Activated T-cell treated with anti-CD3 and anti-CD28 coated beads, Interleukin-2, amount 50 U/mL, for 48 hours (primary cell): ENCODE measurements at places on chromosomes 7 and 10.

DNA sequence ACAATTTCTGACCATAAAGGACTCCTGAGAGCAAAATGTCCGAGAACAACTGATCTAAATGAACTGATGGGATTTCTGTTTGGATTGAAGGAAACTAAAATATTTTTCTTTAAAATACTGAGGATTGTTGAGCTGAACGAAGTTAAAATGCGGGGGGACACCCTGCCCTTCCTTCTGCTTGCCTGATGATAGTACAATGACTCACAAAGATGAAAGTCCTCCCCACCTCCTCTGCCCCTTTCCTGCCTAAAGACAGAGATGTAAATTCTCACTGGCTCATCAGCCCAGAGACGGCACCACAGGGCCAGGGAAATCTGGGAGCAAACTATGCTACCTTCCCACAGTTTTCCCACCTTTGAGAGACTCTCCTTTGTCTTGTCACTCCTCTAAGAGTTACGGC lies 180.6 kb downstream of the PHTF2 start:
- no peak for DNase-seq

- no peak for DNase-seq
These were observed 690.5 kb upstream of the LRRN3 start for GRCh38 chr7:110400411-110400810.

GRCh38 chr10:69896606-69897231 lies 95.0 kb downstream of the COL13A1 start:
- no peak for DNase-seq

GRCh38 chr10:62842983-62843382 lies 26.8 kb upstream of the EGR2 start:
- DNase-seq: no peak

DNA sequence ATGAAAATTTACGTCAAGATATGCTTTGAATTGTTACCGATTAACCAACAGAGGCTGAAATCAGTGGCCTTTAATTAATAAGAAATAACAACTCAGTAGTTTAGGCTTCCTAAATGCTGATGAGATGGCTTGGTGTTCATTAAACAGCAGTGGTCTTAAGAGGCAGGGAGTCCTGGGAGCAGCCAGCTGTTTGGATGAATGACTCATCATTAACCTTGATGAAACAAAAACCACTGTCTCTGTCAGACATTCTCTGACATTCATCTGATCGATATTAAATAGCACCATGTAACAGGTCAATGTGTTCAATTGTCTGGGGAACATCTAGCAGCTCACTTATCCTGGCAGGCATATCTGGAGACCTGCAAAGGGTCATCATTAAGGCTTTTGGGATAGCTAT lies 234.2 kb upstream of the LRRN3 start:
- no peak for DNase-seq

DNA sequence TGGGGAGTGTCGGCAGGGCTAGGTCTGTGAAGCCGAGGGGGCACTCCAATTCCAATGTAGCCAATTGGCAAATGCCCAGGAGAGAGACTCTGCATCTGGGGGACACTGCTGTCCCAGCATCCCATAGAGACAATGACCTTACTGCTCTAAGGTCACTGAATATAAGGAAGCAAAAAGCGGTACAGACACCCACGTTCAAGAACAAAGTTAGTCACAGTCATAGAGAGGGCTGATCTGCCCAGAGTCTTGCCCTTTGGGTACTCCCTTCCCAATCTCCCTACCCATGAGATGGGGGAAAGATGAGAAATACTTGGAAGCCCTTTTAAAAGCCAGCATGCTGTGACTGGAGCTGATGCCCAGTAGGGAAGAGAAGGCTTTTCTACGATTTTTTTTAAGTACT lies 76.3 kb upstream of the GSDME start:
- DNase-seq: no peak

DNA sequence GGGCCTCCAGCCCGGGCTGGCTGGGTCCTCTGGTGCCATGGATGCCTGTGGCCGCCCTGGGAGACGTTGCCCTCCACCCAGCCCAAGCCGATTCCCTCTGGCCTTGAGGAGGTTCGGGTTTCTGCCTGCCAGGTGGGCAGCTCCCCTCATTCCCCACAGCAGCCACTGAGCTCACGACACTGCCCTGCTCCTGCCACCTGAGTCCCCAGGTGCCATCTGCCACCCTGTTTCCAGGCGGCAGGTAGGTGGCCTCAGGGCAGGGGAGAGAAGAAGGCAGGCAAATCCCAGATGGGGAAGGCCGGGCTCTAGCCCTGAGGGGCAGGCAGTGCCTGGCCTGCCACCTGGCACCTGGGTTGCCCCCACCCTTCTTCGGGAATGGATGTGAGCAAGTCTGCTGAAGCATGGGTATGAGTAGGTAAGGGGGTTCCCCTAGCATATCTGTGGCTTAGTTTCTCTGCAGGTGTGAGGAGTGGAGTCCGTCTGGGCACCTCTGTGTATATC lies 92.2 kb upstream of the PPIF start:
- DNase-seq: no peak

DNA sequence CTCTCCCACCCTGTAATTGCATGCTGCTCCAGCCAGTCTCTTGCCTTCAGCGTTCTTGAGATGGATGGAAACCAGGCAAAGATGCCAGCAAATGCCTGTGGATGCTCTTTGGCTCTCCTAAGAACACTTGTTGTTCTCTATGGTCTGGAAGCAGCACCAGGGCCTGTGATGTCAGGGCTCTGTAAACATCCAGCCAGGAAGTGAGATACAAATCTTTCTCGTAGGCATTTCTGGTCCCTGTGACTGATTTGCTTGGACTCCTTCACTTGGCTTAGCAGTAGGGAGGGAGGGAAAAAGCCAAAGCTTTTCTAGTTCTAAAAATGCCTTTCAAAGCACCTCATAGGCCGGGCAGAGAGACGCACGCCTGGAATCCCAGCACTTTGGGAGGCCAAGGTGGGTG lies 201.3 kb downstream of the REEP3 start:
- no peak for DNase-seq

- DNase-seq: peak; percentile 29
These were observed 119.3 kb downstream of the CABCOCO1 start for GRCh38 chr10:61781969-61782403.

DNA sequence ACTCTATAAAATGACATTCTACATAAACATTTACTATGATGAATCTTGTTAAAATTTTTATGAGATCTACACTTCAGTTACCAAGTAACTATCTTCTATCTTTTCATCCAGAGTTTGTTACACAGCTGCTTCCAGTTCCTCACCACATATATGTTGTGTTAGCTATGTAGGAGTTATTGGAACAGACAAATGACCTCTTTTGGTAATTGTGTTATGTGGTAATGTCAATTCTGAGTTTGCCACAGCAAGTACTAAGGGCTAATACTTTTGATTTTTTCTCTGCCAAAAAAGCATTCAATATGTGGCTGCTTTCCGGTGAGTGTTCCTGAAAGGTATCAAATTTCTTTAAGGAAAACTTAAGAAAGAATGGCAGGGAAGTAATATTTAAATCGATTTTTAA lies 573.9 kb upstream of the PCDH15 start:
- DNase-seq: no peak

- no peak for DNase-seq
These were observed 161.0 kb downstream of the SKIDA1 start for GRCh38 chr10:21364196-21365114.

- no peak for DNase-seq
These were observed 12.7 kb downstream of the ACADSB start for GRCh38 chr10:123021517-123021916.

- DNase-seq: no peak
These were observed at the start of gene TWIST1 for GRCh38 chr7:19117091-19117869. Gene TWIST1, minus strand, starts transcription at chr7:19117636. Its CDS starts 315 bp downstream, at chr7:19117321.

- no peak for DNase-seq
These were observed 315.7 kb downstream of the NRG3 start for GRCh38 chr10:82190432-82191260.

DNA sequence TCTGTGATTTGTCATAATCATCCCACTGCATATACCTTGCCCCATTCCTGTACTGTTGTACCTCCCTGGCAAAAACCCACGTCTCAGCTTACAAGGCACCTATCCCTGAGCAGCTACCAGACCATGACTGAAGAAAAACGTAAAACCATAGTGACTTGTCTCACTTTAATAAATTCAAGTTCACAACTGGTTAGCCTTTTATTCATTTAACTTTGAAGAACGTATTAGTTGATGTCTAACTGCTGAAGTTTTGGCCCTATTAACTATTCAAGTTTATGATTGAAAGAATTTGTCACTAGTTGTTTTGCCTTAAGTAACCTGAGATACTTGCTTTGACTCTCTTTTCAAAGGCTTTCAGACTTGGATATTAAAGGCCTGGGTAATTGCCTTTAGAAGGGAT lies 59.7 kb downstream of the GALNT11 start:
- no peak for DNase-seq

DNA sequence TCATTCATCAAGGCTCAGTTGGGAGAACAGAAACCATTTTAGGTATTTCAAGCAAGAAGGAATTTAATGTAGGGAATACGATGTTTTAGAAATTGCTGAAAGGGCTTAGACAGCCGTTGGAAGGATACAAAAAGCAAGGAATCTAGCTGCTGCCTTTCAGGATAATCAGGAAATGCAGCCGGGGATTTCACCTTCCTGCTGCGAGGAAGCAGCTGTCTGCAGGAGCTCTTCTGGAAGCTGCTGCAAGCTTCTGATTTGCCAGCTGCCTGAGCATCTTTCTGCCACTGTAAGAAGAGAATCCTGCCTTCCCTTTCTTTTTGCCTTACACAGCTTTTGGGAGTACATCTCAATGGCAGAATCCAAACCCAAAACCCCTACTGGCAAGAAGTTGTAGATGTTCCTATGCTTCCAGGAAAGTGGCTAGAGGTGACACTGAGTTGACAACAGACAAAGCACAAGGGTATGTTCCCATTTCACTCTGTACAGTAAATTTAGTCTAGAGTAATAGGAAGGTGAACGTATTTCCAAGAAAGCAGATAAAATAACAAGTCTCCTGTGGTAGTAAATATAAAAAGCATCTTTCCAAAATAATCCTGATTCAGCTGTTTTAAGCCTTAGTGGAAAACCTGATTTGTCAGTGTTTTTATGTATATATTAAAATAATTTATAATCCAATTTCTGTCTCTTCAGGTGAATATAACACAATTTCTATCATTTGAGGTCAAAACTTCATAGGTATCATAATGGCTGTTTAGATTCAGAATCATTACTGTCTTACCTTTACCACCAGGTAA lies 148.4 kb upstream of the LRGUK start:
- no peak for DNase-seq

DNA sequence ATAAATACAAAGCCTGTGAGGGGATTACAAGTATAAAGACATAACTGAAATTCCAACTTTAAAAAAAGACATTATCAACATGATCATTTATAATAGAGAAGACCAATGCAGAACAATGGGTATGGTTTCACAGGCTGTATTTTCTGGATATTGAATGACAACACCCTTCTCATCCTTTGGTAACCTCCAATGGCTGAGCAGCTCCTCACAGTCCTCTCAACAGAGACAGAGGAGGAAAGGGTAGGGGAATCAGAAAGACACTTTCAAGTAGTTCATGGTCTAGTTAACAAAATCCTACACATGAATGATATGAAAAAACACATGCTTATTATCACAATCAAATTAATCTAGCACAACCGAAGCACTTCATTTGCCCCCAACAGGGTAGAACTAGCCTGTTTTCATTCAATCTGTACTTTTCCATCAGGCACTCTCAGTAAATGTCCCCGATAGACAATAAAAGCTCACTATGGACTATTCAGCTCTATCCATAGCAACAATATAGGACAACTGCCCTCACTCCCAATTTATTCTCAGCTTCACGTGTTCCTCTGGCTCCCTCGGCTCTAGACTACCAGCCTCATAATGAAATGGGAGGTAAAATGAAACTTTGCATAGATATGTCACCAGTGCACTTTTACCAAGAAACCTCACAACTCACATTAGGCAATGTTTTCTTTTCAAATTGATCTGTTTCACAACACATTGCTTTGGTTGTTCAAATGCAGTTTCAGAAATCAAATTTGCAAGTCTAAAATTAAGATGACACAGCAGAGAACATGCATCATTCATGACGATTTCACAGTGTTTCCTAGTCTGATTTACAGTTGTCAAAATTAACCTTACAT lies 211.4 kb downstream of the THSD7A start:
- DNase-seq: no peak

- DNase-seq: no peak
These were observed 14.1 kb upstream of the MYPN start for GRCh38 chr10:68095153-68095552.

DNA sequence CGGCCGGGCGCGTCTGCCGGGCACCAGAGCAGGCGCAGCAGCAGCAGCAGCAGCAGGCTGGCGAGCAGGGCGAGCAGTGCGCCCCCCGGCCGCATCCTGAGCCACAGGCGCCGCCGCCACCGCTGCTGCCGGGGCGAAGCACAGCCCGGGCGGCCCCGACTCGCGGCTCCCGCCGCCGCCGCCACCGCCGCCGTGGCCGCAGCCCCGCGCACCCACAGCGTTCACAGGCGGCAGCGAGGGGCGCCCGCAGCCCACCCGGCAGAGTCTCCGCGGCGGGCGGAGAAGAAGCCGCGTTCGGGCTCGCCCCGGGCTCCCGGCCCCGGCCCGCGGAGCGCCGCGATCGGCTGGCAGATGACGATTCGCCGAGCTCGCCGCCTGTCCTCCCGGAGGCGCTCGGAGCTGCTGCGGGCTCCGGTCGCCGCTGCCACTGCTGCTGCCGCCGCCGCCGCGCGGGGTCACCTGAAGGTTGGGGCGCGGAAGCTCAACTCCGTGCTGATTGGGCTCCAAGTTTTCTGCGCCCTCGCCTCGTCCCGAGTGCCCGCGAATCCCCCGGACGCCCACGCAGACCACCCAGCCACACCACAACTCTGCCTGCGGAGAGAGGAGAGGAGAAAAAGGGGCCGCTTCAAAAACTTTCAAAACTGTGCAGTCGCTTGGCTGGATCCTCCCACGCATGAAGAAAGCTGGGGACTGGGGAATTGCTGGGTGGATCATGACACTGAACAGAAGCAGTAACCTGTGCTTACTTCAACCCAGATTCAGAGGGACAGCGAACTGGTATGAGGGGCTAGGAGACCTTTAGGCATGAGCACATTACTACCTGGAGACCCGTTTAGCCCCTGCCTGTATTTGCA lies at the start of gene ST8SIA6:
TSS of gene ST8SIA6 (minus strand) at position 435 of the 854 bp plus-strand sequence. CDS start at position 95, 340 bp downstream.
- DNase-seq: peak; percentile 55

DNA sequence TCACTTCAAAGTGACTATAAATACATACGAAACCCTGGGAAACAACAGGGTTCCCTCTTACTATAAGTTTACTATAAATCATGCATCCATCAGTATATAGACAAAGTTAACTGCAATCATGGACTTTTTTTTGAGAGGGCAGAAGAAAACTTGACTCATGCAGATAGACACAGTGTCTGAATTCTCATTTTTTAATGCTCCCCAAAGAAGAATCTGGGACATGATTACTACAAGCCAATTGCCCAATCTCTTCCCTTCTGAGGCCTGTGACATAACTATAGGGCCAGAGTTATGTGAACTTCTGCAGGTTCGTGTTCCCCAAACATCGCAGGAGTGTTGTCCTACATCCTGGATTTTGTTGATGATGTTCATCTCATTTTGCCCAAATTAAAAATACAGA lies 376.5 kb downstream of the KCNMA1 start:
- DNase-seq: no peak

- no peak for DNase-seq
These were observed 21.0 kb downstream of the ELFN1 start for GRCh38 chr7:1691096-1691495.

- DNase-seq: peak; percentile 11
These were observed 2.6 kb upstream of the PPIF start for GRCh38 chr10:79344502-79345195.
